EH (cell line): ENCODE measurements at places on chromosomes 6 and 20.

GRCh38 chr6:87742106-87742505, 40.1 kb upstream of the AKIRIN2 start:
- no peak for DNase-seq

GRCh38 chr6:102327697-102328225, 934.3 kb downstream of the GRIK2 start:
- no peak for DNase-seq

DNA sequence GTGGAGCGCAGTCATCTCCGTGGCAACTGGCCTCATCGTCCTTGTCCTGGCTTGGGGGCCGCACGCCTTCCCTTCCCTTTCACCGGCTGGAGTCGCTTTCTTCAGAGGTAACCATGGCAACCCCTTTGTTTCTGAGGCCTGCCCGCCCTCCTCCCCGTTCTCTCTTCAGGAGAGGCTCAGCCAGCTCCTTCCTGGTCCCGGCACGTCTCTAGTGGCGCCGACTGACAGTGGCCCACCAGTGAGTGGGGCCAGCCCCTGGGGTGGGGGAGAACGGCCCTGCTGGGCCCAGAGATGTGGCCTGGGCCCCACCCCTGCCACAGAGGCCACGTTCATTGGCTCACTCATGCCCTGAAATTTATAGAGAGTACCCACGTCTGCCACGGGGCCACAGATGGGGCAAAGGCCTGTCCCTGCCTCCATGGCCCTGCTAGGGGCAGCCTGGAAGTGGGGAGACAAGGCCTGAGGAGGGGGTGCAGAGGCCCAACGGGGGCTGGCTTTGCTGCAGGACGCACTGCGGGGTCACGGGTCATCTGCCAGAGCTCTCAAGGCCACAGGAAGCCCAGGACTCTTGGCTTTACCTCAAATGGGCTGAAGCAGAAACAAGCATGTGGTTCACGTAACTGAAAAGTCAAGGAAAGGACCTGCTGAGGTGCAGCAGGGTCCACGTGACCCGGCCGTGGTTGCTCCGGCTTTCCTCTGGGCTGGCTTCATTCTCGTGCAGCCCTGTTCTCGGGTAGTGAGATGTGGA, 1.4 kb upstream of the OSBPL2 start:
- DNase-seq: peak; percentile 9

DNA sequence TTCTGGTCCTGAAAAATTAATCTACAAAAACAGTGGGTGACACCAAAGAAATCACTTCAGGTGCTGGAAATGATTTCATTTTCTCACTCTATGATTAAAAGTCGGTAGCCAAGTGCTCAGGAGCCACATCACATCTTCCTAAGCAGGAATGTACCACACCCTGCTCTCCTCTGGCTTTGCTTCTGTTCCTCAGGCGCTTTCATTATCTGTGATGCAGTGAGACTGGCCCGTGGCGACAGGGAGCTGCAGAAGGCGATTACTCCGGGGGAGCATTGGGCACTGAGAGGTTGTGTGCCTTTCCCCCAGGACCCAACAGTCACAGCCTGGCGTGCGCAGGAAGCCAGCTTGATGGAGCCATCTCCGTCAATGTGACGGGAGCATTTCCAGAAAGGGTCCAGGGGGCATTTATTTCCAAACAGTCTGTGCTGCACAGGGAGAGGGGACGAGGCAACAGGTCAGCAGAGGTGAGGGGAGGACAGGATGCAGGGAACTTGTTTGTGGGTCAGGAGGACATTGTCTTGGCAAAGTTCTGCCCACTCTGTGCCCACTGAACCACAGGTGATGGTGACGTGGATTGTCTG, 5.6 kb upstream of the ZNF831 start:
- DNase-seq: no peak

GRCh38 chr6:126422912-126423311, 83.0 kb downstream of the CENPW start:
- no peak for DNase-seq

DNA sequence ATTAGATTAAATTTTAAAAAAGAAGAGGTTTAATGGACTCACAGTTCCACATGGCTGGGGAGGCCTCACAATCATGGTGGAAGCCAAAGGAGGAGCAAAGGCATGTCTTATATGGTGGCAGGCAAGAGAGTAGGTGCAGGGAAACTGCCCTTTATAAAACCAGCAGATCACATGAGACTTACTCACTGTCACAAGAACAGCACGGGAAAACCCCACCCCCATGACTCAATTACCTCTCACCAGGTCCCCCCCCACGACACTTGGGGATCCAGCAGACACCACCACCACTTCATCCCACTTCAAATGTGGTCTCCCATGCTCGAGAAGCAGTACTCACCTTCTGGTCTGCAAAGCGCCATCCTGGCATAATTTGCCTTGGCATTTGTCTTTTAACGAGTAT, 24.6 kb downstream of the MTFR2 start:
- DNase-seq: peak; percentile 12

DNA sequence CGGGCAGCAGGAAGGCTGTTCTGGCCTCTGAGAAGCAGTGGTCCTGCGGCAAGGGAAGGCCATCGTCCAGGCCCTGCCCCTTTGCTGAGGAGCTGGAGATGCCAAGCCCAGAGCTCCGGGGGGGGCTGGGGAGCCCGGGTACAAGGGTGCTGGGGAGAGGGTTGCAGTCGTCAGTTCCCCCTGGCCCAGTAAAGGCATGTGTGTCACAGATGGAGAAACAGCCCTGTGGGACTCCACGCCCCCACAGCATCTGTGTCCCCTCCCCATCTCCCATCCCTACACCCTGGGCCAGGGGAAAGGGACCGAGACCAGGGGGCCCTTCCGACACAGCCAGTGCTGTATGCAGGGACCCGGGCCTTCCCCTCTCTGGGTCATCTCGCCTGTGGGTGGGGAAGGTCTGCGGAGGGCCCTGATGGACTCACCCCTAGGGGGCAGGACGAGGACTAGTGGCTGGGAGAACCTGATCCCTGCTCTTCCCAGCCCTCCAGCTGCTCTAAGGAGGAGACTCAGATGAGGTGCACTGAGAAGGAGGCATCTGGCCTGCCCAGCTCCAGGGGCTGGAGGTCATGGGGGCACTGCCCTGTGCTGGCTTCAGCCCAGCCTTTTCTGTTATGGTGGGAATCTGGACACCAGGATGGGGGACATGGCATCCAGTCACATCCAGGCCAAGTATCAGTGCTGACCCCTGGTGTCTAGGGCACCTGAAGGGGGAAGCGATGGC, 609 bp downstream of the MYL9 start:
- peak; percentile 80 for DNase-seq

- DNase-seq: no peak
Observed at GRCh38 chr6:8172530-8172929, 70.2 kb upstream of the EEF1E1 start.
